Ureter (tissue), 1 donor: ENCODE measurements at places on chromosomes 2 and 18. TPM values are rescaled to one million over a fixed set of nuclear protein-coding genes. Genes with fewer than 3 reads are reported as not detected.

- DNase-seq = peak; percentile 67
Measured at GRCh38 chr2:148989882-148990493, 48.5 kb upstream of the LYPD6B start.

- DNase-seq = no peak
Measured at GRCh38 chr2:110848519-110849030, 116.2 kb downstream of the ACOXL start.

DNA sequence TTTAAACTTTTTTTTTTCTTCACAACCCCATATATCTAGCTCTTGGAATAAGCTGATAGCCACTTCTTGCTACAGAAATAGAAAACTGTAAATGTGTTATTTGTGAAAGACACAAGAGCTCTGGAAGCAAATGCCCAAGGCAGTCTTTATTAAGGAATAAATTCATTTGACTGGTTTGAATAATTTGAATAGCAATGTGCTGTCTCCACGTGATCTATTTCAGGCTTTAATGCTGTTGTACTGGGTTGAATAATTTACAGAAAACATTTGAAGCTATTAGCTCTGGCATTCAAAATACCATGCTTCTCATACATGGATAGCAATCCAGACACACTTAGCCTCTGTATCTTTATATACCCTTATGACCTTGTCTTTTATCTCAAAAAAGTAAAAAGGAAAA, 366.7 kb upstream of the KCNJ3 start:
- DNase-seq = no peak

DNA sequence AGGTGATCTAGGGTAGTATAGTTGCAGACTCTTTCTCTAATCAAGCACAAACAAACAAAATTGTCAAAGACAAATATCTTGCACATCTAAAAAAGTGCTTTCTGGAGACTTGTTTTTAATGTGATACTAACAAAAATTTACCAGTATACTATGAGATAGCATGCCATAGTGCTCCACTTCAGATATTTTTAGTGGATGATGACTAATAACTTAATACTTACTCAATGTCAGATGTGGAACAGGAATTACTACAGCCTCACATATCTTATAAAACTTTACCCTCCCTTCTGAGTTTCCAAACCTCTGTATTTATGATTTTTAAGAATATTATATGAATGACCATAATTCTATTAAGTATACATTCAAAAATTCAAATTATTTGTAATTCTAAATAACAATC, 1162.0 kb upstream of the SLC39A10 start:
- no peak for DNase-seq

DNA sequence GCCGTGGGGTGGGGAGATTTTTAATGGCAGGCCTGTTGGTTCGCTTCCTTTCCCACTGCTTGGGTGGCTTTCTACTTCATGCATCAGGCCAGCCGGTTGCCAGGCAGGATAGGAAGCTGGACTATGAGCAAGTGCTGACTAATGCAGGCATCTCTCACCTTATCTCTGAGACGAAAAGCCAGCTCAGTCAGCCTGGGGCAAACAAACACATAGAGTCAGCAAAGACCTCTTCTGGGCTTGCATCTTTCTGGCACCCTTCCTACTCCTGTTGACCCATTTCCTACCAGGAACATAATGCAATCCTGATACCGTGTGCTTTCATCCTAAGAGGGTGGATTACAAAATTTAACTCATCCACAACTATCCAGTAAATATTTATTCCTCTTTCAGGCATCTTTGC, 416.6 kb upstream of the MEX3C start:
- peak; percentile 66 for DNase-seq

DNA sequence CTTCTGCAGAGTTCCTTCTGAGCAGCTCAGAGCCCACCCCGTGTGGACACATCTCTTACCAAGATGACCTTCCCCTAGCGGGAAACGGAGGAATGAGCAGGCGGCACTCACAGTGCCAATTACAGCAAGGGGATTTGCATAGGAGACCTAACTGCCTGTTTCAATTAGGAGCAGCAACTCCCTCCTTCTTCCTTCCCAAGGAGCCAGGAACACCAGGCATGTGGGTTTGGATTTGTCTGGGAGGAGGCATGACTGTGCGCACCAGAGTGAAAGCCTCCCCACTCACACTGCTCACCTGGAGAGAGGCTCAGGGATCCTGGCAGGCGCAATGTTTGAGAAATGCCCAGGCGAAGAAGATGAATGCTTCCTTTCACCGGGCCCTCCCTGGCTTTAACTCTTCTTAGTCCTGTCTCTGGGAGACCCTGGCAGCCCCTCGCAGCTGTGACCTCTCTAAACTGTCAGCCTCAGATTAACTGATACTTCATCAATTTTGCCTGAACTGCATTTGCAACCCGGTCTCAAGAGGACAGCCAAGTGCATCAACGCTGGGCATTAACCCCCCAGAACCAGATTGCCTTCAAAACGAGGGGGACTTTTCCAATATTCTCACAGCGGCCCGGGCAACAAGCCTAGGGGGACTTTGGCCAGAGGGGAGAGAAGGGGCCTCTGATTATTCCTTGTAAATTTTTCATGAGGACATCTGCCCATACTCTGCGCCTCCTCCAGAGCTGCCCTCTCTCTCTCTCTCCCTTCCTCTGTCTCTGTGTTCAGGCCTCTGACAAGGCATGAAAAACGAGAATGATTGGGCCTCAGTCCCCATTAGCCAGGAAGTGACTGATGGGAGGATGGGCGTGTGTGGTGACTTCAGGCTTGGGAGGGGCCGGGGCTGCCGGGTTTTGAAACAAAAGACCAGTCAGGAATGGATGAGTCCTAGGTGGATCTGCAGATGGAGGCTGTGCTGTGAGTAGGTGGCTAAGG, 93.8 kb downstream of the CMPK2 start:
- no peak for DNase-seq

GRCh38 chr2:238895891-238896600, 48.2 kb downstream of the TWIST2 start:
- peak; percentile 77 for DNase-seq

DSG2 gene
- total RNA-seq = 93.1 TPM
